ENCODE measurements at places on chromosomes 7 and 10. TPM values are rescaled to one million over a fixed set of nuclear protein-coding genes. Genes with fewer than 3 reads are reported as not detected.

The SPDYE8 gene
- not detected for polyA plus RNA-seq

The CREB5 gene
- 4.1 TPM for polyA plus RNA-seq

The SPACDR gene
- 1.2 TPM for polyA plus RNA-seq

The WIPF3 gene
- 0.61 TPM for polyA plus RNA-seq

The TMEM120A gene
- 66.2 TPM for polyA plus RNA-seq

The SEMA3E gene
- not detected for polyA plus RNA-seq

The CCDC7 gene
- polyA plus RNA-seq: 0.70 TPM

The PDIA4 gene
- polyA plus RNA-seq: 21.6 TPM

Data from spleen (tissue), 13 donors.